ENCODE measurements at places on chromosomes 12 and 14.

DNA sequence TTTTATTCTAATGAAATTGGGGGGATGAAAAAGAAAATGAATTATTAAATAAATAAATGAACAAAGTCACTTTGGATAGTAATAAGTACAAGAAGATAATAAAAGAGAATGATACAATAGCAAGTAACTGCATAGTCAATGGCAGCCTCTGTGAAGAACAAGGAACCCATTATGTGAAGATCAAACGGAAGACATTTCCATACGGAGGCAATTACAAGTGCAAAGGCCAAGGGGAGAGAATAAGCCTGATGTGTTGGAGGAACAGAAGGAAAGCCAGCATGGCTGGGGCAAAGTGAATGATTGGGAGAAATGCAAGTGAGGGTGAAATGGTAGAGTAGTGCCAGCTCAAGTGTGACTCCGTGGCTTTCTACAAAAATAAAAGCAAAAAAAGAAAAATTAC, 43.9 kb upstream of the CHPT1 start:
- no peak for ATAC-seq

- ATAC-seq = no peak
Measured at GRCh38 chr12:26727482-26728204, 105.4 kb downstream of the ITPR2 start.

DNA sequence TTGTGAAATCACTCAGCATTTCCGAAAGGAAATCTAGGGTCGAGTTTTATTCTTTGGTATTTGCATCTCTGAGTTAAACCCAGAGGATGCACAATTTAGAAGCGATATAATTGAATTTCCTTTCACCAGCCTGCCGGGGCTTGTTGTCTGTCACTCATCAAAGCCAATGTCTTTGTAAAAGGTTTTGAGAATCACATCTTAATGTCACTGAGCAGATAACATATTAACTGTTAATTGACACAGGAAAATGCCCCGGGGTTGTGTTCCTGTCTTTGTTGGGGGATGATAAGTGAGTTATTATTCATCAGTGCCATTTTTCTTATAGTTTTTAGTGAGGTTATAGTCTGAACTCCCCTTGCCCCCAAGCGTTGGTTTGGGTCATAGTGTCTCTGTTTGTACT, 73.4 kb downstream of the DUSP6 start:
- ATAC-seq = no peak

GRCh38 chr12:129909051-129910020, 5.5 kb upstream of the TMEM132D start:
- ATAC-seq = no peak

DNA sequence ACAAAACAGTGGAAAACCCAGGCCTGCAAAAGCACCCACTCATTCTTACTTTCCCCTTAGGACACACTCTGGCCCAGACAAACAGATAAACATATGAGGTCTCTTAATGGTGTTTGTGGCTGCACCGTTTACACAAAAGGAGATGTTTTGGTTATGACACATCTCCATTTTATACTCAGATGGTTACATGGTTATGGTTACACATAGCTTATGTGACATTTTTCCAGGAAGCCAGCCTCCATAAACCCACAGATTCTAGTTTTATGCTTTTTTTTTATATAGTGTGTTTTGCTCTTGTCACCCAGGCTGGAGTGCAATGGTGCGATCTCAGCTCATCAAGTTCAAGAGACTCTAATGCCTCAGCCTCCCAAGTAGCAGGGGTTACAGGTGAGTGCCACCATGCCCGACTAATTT, 3.5 kb upstream of the KLRD1 start:
- ATAC-seq = peak; percentile 86

- ATAC-seq = peak; percentile 52
Measured at GRCh38 chr14:100587086-100587762, at the start of gene BEGAIN. TSS of gene BEGAIN (minus strand) at chr14:100587417. CDS start at chr14:100587290, 127 bp downstream.

DNA sequence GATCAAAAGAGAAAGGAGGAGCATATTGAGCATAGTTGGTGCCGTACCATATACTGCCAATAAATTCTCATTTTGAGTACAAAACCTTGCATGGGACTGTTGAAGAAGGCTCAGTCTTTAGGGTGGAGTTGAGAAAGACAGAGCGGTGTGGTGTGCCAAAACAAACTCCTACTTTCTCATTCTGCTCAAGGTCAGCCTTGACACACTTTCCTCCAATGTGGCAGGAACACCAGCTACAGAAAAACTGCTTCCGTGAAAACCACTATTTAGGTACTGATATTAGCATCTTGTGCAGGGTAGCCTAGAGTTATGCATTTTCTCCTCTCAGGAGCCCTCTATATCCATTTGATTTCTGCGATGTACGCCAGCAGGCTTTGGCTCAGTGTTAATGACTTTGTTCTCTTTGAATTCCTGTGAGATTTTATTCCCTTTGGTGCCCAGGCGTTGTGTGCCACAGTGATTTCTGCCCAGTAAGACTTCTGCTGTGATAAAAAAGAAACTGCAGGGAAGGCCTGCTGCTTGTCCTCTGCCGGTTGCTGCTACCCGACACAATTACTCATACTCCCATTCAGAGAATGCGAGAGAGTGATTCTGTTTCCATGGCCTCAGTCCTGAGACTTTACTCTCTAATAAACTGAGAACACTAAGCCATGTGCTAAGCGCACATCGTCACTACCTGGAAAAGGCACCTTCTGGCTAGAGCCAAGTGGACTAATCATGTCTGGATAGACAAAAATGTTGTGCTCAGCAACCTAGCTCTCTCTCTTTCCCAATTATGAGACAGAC, 88.3 kb upstream of the MDM1 start:
- no peak for ATAC-seq

DNA sequence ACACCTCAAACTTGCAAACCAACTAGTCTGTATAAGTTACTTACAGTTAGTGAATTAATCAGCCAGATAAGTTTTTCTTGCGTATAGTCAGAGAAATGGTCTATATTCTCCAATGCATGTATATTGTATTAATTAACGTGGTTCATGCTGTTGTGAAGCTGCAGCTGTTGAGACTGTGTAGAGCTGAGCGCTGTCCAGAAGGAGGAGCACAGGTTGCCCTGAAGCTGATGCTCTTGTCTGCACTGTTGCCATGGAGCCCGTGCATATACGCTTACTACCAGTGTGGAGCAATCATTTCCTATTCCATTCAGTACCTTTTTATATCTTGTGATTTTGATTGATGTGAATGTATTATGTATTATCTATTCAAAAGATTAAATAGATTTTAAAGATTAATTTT, 74.3 kb upstream of the ARID2 start:
- ATAC-seq = peak; percentile 90

DNA sequence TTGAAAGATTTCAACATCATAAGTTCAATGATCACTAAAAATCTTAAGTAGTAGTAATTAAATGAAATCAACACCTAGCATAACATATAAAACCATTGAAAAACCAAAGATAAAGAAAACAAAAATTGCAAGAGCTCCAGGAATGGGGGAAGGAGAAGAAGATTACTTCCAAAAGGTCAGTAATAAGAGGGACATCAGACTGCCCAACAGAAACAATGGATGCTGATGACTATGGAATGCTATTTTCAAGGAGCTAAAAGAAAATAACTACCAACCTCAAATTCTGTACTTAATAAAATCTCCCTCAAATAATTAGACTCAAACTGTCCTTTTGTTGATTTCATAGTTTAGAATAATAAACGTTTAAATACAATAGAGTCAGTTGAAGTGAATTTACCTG, 314.5 kb upstream of the LMO3 start:
- no peak for ATAC-seq

- no peak for ATAC-seq
Measured at GRCh38 chr14:28375295-28375694, 391.3 kb upstream of the FOXG1 start.

GRCh38 chr12:1367331-1368291, 226.8 kb downstream of the FBXL14 start:
- no peak for ATAC-seq

- ATAC-seq = no peak
Measured at GRCh38 chr12:132163911-132164288, 19.6 kb downstream of the NOC4L start.

DNA sequence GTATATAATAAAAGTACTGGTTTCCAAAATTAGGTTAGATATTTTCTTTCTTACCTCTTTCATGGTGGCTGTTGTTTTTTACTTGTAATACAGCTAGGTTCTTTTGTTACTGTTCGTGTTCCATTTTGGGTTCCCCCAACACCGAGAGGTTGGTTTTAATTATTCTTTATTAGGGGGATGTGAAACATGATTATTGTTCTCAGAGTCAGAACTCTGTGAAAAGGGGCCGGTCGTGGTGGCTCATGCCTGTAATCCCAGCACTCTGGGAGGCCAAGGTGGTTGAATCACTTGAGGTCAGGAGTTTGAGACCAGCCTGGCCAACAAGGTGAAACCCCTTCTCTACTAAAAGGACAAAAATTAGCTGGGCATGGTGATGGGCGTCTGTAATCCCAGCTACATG, 108.1 kb downstream of the BICD1 start:
- ATAC-seq = no peak

GRCh38 chr12:130714591-130715149, 1.4 kb downstream of the RIMBP2 start:
- no peak for ATAC-seq

GRCh38 chr12:25924491-25925001, 33.9 kb upstream of the RASSF8 start:
- ATAC-seq = no peak

DNA sequence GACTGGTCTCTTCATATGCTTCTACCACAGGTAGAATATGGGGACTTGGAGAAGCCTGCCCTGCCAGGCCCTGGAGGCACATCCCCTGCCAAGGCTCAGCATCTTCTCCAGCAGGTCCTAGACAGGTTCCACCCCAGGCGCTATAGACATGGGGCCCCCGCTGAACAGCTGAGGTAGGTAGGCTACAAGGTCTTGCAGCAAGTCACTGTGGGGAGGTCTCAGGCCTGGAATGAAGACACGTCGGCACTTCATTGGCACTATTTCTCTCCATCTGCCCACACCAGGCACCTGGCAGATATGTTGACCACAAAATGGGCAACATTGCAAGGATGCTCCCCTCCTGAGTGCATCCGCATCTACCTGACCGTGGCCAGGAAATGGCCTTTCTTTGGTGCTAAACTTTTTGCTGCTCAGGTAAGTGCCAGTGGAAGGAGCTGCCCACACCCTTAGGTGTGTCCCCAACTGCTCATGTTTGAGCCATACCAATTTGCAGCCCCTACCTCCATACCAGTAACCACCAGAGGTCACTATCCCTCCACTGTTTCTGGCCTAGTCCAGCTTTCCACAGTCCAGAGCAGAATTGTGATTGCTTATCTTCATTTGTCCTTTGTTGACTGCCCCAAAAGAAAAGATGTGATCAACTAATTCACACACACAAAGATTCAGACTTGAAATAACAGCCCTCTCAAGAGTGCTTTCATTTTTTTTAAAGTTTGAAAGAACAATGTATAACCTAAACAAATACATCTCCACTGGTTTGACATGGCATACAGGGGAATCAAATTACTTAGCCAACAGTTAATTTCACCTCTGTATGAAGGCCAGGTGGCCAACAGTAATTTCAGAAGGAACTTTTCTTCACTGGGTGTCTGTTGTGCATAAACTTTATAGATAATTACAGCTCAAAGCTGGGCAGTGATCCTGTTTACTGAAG, 16.1 kb downstream of the PIGH start:
- peak; percentile 65 for ATAC-seq

DNA sequence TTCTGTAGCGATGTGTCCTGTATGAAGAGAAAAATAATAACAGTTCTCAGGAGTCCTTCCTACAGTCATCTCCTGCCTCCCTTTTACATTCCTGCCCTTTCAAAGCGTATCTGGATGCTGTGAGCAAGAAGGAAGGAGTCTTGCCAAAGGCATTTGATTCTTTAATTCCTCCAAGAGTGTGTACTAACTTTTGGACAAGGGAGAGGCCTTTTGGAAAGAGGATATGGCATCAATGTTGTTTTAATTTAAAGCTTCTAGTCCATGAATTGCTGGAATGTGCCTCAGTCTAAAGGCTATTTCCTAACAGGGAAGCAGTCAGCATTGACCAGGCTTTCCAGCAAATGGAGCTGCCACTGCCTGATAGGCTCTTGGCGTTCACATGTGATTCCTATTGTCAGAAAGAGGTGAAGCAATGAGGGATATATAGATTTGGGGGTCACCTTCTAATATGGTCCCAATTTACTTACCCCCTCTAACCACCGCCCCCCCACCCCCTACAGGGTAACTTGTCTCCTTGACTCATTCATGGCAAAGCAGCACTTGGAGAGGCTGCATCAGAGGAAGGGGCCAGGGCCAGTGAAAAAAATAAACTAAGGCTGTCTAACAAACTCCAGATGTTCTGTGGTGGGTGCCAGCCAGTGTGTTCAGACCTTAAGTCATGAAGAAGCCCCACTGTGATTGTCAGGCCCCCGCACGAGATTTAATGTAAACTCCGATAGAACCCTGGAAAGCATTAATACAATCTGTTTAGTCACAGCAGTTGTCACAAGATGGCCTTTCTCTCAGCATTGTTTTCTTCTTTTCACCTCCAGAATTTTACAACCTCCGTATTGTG, 220.3 kb downstream of the FBXL14 start:
- no peak for ATAC-seq

- no peak for ATAC-seq
Measured at GRCh38 chr12:30755395-30755762, 628 bp upstream of the CAPRIN2 start.

GRCh38 chr12:27931390-27931789, 41.1 kb downstream of the PTHLH start:
- no peak for ATAC-seq

GRCh38 chr14:68807987-68808386, 15.1 kb upstream of the ZFP36L1 start:
- ATAC-seq = no peak

GRCh38 chr12:19186722-19187661, 57.5 kb downstream of the PLEKHA5 start:
- no peak for ATAC-seq

GRCh38 chr12:89858718-89859117, 150.1 kb upstream of the ATP2B1 start:
- ATAC-seq = no peak

GRCh38 chr14:61977217-61977616, 215.0 kb downstream of the SNAPC1 start:
- no peak for ATAC-seq

GRCh38 chr12:95859344-95859816, 628 bp downstream of the SNRPF start:
- ATAC-seq = peak; percentile 22

- no peak for ATAC-seq
Measured at GRCh38 chr14:31411218-31411727, 9.1 kb downstream of the HEATR5A start.

DNA sequence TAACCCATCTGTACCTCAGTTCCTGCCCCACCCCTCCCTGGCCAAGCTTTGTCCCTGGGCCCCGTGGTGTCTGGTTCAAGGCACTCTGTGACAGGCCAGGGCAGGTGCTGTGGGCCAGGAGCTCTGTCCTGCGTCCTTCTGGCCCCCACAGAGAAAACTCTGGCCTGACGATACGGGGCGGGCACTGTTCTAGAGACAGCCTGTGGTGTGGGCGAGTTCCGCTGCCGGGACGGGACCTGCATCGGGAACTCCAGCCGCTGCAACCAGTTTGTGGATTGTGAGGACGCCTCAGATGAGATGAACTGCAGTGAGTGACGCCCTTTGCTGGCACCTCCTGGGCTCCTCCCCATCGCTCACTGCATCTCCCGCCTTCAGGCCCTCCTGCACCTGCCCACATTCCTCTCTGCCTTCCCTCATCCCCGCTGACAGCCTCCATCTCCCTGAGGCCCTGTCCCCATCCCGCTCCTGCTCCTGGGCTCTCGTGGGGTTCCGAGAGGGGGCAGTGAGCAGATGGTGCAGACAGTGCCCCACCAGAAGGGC, 22.8 kb upstream of the NXPH4 start:
- ATAC-seq = no peak
